ENCODE measurements at places on chromosomes 12 and 14.

DNA sequence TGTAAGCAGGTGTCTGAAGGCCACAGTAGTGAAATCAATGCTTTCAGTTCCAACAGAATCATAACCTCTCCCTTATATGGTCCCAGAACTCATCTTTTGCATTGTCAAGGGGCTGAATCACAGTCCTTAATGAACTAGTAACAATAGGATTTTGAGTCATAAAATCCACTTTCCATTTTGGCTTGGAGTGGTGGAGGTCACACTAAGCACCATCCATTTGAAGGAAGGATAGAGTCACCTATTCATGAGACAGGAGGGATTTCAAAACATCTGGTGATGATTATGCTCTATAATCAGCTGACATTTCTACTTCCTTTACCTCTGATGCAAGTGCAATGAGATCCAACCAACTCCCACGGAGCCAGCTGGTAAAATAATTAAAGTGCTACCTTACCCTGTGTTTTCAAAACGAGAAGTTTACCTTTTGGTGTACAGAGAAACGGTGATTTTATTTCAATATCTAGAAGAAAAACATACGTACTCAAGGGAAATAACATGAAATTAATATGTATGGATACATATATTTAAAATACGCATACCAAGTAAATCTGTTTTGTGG, 59.1 kb downstream of the TMEM132D start:
- DNase-seq: peak; percentile 96

GRCh38 chr12:121905746-121906145, 12.6 kb upstream of the CFAP251 start:
- DNase-seq: no peak

DNA sequence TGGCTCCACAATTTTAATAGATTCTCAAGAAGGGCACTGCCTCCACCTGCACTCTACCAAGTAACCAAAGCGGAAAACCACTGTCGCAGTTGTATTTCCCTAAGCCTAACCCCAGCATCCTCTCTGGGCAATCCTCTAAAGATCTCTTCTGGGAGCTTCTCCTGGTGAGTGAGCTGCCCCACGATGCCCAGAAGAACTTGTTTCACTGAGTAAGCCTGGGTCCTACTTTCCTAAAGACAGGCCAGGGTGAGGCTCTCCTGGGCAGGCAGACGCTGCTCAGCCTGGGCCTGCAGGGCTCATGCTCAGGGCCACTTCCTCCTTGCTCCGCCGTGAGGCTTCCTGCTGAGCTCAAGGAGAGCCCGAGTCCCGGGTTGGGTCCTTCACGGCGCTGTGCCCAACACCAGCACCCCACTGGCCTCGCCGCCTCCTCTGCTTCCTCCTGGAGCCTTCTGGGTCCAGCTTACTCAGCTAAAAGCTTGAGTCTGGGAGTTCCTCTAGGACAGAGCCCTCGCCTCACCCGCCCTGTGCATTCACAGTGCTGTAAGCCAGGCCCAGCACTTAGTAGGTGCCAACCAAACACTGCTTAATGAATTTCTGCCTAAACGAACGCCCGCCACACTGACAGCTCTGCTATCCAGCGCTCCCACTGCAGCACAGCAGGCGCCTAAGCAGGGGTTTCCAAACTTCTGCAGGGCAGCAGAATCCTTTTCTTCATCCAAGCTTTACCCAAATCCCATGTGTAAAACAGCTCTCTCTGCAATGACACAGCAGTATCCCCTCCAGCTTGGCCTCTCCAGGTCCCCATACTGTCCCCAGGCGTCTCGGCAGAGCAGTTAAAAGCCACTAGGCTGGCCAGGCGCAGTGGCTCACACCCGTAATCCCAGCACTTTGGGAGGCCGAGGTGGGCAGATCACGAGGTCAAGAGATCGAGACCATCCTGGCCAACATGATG, 5.7 kb downstream of the RAB35 start:
- no peak for DNase-seq

DNA sequence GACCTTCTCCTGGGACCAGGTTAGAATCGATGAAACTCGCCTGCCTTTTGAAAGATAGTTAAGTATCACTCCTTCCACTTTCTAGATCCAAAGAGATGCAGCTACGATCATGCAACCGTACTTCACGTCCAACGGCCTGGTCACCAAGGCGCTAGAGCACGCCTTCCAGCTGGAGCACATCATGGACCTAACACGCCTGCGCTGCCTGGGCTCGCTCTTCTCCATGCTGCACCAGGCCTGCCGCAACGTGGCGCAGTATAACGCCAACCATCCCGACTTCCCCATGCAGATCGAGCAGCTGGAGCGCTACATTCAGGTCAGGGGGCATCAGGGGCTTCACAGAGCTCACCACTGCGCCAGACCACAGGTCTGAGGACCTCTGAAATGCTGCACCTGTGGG, 51.4 kb downstream of the DYNC1H1 start:
- no peak for DNase-seq

- no peak for DNase-seq
These were observed 184.8 kb downstream of the ZFP36L1 start for GRCh38 chr14:68607867-68608573.
